Activated naive CD4-positive, alpha-beta T cell (primary cell): ENCODE measurements at places on chromosomes 2 and 18.

- DNase-seq, result no peak
Observed at GRCh38 chr18:44899832-44900231, 219.1 kb downstream of the SETBP1 start.

GRCh38 chr2:197800091-197800490 lies 4.3 kb upstream of the PLCL1 start:
- DNase-seq, result no peak

- no peak for DNase-seq
Observed at GRCh38 chr2:28622101-28622499, 126.2 kb downstream of the PLB1 start.

DNA sequence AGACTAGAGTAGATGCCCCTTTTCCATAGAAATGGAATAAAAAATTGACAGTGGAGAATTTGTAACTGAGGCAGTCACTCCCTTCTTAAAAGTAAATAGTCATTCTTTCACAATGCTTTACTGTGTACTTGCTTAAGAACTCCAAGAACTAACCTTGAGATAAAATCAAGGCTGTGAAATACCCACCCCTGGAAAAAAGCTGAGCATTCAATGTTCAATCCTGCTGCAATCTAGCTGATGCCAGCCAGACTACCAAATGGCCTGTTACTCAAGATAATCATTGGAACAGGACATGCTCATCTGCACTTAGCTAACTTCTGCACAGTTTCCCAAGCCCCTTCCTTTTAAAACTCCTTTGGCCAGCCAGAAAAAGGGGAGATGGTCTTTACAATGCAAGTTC lies 367.4 kb upstream of the GULP1 start:
- DNase-seq, result no peak

GRCh38 chr2:108460345-108461037 lies 11.5 kb downstream of the GCC2 start:
- DNase-seq, result no peak

DNA sequence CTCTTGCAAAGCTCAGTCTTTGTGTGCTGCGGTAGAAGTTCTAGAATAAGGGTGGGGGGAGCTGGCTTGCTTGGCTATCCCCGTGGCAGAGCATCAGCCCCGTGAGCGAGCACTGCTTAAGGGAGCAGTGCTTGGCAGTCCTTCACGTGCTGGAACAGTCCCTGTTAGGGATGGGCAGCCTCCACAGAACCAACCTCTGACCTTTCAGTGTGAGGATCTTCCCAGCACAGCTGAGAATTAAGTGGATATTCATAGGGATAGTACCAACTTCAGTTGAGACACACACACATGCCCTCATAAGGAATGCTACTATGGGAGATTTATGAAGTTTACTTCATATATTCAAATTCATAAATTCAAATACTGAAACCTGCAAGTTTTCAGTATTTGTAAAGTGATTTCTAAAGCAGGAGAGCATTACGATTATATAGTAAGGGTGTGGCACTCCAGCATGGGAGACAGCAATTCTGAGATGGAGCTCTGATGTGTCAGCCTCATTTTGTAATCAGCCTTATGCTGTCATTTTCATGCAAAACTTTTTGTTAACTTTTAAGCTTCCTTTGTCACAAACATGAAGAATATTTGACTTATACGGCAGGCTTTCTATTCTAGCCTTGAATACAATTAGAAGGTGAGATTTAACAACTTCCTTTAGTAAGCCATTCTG lies 39.5 kb downstream of the ATP9B start:
- no peak for DNase-seq

DNA sequence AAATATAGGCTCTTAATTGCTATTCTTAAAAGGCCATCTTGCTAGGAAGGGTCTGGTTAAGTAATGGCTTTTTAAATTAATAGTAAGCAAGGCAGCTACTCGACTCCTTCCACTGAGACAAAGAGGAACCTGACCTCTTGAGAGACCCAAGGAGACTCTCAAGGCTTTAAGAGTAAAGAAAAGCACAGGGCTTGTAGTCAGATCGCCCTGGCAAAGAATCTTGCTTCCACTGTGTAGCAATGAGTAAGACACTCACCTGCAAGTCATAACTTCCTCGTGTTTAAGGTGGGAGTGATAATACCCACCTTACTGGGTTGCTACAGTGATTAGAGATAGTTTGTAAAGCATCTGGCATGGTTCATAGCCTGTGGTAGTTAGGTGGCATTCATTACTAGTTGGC lies 274.5 kb downstream of the TSN start:
- no peak for DNase-seq

DNA sequence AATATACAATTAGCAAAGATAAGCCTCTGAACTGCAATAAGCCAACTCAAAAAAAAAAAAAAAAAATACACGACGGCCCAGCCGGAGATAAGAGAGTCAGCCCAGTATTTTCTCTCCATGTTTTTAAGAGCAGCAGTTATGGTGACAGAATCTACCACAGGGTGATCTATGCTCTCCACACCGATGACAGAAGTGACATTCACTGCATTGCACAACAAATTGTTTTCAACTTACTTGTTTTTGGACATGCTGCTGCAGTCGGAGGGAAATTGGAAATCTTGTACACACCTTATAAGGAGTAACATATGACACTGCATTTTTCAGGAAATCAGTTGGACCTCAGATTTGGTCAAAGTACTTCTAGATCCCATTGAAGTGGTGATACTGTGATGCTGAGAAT lies 23.3 kb upstream of the APOB start:
- no peak for DNase-seq

GRCh38 chr18:74652392-74652988 lies 54.8 kb downstream of the ZNF407 start:
- DNase-seq, result no peak
